Spleen (tissue), 13 donors: ENCODE measurements at places on chromosomes 1 and 21.

- DNase-seq = no peak
Observed at GRCh38 chr1:18670868-18671225, 40.2 kb downstream of the PAX7 start.

GRCh38 chr1:107727866-107728265, 237.1 kb downstream of the VAV3 start:
- DNase-seq = no peak

GRCh38 chr1:202189918-202190715, 3.5 kb upstream of the LGR6 start:
- no peak for DNase-seq

DNA sequence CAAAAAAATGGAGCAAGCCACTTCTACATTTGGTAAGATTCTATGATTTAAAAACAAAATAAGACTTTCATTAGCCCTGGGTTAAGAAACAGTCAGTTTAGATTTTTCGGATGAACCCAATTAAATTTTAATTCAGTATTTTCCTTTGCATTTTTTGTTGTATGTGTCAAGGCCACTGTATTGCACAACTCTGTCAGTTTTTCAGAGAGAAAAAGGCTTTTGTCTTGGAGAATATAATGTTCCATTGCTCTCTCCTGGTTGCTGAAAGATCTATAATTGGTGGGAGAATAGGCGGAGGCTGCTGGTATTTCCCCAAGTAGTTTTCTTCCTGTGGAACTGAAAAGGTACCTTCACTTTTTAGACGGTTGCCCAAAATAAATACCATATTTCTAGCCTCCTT, 84.6 kb downstream of the NEGR1 start:
- DNase-seq = no peak

- DNase-seq = no peak
Observed at GRCh38 chr1:241531195-241532161, 700 bp upstream of the KMO start.
